ENCODE measurements at places on chromosomes 4 and X.
A peak's percentile ranks its signal among the peaks of the same experiment; 100 is the strongest.

DNA sequence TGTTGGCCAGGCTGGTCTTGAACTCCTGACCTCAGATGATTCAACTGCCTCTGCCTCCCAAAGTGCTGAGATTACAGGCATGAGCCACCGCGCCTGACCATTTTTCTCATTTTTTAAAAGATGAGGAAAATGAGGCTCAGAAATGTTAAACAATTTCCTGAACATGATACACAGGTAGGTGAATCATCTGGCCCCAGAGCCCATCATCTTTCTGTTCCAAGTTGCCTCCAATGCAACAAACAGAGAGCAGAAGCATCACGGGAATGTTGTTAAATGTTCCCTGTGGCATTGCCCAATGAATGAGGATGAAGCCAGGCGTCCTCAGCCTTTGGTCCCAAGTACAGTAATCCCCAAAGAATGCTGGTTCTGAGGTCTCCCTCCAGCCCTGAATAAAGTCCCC, 31.3 kb upstream of the ANXA5 start:
- peak; percentile 99 for DNase-seq

DNA sequence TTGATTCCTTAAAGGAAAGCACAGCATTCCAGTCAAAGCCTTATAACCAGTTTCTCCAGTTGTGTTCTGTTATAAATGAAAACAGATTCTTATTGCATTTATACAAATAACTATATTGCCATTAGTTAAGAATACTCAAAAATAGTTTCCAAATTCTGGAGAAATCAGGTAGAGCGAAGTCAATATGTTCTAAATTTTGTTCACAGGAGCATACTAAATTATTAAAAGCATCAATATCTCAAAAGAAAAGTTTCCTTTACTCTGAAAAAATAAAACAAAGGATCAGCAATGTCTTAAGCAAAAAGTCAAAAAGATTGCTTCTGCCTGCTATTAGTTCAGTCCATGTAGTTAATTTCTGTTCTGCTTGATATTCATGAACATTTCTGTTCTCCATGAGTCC, 39.7 kb downstream of the PGRMC2 start:
- DNase-seq: no peak

DNA sequence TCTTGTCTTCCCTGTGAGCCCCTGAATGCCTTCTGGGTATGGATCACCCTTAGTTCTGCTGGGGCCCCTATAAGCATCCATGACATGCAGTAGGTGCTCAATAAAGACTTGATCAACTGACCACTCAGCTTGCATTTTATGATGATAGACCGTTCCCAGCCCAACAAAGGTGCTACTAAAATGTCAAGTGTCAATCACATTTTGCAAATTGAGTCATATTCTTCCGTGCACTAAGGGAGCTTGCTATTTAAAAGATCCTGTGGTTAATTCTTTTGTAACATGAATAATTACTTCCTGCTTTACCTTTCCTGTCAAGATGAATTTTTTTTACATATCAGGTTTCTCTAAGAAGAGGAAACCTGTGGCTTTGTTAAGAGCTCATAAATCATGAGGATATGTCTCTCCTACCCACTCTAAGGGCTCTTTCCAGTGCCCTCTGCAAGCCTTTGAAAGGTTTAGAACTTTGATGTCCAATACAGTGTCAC, 47.6 kb downstream of the SH3KBP1 start:
- no peak for DNase-seq

GRCh38 chr4:476501-476900, 22.5 kb downstream of the ZNF721 start:
- DNase-seq: peak; percentile 37

DNA sequence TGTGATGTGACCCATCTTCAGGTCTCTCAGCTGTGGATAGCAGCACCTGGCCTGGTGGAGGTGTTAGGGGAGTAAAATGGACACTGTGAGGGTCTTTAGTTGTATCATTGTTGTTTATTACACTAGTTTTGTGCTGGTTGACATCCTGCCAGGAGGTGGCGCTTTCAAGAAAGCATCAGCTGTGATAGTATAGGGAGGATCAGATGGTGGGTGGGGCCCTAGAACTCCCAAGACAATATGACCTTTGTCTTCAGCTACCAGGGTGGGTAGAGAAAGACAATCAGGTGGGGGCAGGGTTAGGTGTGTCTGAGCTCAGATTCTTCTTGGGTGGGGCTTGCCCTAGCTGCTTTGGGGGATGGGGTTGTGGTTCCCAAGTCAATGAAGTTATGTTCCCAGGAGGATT, 162.8 kb downstream of the PPP1R2C start:
- no peak for DNase-seq

- no peak for DNase-seq
These were observed 55.7 kb downstream of the TBC1D14 start for GRCh38 chr4:6965329-6965728.

DNA sequence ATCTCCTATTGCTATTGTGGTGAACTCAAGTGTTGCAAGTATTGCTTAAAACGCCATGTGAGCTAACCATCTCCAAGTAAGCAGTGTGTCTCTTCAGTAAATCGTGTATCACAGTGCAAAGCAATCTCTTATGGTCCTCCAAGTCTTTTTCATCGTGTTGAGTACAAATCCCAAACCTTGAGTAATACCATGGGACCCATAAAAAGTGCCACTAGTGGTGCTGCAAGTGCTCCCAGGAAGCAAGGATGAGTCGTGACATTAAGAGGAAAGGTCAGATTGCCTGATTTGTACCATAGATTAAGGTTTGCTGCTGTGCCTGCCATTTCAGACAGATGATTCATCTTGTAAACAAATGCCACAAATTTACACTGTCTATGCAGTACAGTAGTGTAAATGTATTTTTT, 66.9 kb upstream of the BMPR1B start:
- peak; percentile 35 for DNase-seq

- no peak for DNase-seq
These were observed 58.3 kb upstream of the PACRGL start for GRCh38 chr4:20641976-20642375.

DNA sequence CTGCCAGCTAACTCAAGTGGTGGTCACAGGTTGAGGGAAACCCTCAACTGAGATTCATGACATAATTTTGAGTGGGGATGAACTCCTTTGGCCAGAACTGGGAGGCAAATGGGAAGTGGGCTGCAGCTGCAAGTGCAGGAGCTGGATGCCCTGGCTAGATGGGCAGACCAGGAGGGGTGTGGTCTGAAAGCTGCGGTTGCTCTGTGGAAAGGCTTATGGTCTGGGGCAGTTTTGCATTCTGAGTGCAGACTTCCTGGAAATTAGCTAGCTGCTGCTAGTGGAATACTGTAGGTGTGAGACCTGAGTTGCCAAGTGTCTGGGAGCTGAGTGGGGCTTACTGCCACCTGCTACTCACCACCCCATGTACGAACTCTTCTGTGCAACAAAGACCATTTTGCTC, 52.1 kb upstream of the NAP1L2 start:
- DNase-seq: no peak

DNA sequence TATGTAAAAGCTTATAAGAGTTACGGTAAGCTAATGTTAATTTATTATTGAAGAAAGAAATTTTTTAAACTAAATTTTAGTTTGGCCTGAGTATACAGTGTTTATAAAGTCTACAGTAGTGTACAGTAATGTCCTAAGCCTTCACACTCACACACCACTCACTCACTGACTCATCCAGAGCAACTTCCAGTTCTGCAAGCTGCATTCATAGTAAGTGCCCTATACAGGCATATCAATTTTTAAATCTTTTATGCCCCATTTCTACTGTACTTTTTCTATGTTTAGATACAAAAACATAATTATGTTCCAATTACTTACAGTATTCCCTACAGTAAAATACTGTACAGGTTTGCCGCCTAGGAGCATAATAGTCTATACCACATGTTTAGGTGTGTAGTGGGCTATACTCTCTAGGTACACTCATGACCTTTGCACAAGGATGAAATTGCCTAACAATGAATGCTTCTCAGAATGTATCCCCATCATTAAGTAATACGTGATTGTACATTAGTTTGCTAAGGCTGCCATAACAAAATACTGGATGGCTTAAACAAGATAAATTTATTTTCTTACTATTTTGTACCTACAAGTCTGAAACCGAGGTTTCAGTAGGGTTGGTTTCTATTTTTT, 333.8 kb upstream of the PCDH7 start:
- no peak for DNase-seq

DNA sequence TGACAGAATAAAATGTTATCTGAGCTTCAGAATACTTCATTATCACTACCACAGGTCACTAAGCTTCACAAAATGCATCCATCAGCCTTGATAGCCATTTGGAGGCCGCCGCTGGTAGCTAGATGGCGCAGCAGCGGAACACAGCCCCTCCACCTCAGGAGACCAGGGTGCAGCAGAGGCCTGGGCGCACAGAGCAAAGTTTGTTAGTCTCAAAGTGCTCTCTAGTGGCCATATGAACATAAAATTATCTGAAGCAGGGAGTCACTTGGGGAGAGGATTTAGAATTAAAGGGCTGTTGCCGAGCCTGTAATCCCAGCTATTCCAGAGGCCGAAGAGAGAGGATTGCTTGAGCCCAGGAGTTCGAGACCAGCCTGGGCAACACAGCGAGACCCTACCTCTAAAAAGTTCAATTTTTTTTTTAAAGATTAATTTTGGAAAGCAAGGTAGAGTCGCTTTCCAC, 8.1 kb upstream of the DCTD start:
- DNase-seq: no peak

DNA sequence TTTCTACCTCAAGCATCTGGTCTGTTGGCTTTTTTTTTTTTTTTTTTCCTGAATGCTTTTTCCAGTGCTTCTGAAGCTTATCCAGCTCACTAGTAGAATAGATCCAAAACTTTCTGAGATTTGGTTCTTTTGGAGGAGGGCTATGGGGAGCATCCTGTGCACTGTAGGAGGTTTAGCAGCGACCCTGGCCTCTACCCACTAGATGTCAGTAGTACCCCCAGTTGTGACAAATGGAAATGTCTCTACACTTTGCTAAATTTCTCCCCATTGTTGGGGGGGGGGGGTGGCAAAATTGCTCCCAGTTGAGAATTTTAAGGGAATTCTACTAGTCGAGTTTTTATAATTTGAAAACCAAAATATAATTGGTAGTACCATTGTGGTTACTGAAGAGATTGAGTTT, 23.0 kb upstream of the PPA2 start:
- no peak for DNase-seq

GRCh38 chr4:111999801-112000200, 145.5 kb upstream of the FAM241A start:
- DNase-seq: no peak

DNA sequence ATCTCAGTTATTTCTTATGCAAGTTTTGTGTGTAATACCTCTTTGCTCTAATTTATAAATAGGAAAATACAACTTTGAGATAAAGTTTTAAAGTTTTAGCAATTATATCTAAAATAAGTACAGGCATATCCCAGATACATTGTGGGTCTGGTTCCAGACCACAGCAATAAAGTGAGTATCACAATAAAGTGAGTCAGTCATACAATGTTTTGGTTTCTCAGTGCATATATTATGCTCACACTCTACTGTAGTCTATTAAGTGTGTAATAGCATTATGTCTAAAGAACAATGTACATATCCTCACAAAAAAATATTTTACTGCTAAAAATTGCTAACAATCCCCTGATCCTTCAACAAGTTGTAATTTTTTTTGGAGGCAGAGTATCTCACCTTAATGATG, 49.2 kb downstream of the ANAPC10 start:
- no peak for DNase-seq

DNA sequence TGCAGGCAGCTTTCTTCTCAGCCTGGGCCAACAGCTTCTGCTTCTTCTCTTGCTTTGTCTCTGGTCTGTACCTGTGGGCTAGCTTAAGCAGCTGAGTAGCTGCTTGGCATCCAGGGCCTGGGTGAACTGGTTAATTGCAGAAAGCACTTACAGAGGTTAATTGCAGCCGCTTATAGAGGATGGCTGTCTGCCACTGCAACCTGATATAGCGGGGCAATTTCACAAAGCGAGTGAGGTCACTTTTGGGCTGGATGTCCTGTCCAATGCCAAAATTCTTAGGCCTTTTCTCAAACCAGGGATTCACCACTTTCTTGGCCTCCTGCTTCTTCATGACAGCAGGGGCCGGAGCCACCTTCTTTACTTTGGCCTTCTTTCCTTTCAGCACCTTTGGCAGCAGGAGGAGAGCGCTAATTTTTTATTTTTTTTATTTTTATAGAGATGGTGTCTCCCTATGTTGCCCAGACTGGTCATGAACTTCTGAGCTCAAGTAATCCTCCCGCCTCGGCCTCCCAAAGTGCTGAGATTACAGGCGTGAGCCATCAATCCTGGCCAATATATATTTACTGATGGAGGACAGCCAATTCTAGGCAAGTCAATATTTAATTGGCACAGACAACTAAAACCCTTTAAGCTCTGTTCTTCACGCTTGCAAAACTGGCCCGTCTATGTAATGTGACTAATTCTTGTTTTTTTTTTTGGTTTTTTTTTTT, 61.0 kb downstream of the ENOPH1 start:
- no peak for DNase-seq

- DNase-seq: no peak
These were observed 19.7 kb downstream of the FBXW7 start for GRCh38 chr4:152516156-152516555.

DNA sequence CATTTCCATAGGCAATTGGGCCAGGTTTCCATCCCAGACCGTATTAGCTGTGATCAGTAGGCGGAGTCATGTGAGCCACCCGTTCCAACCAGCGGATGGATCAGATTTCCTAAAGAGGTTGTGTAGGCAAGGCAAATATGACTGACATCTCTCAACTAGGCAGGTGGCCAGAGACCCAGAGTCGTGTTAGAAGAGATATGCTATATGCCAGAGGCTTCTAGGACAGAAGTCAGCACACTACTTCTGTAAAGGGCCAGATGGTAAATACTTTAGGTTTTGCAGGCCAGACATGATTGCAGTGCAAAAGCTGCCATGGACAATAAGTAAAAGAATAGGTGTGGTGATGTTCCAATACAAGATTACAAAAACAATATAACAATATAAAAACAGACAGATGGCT, 788.4 kb downstream of the RPA4 start:
- no peak for DNase-seq

DNA sequence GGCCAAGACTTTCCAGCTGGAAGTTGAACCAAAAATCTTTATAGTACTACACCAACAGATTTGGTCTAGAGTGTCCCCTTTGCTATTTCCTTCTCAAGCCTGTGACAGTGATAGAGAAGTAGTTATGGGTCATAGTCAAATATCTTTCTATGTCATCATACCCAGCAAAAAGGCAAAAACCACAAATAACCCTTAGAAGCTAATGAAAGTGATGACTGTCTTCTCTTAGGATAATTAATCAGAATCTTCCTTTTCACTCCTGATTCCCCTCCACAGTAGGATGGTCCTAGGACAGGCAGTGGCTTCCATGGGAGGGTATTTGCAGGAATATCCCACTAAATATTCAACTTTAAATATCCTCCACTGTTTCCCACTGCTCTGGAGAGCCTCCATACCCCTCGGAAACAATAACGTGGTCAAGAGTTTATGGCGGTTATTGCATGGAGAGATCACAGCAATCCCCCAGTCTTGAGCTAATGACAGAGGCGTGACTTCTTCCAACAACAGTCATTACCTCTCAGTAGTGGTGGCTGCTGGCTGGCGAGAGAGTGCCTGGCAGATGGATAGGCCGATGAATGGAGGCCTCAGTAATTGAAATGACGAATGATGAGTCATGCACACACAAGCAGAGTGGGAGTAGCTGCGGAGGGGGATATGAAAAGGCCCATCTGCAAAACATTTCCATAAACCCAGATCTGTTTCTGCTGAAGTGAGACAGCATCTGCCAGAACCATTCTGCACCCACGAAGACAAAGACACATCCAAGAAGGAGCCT, 154.9 kb downstream of the STK32B start:
- peak; percentile 73 for DNase-seq

- DNase-seq: no peak
These were observed 61.2 kb downstream of the CPE start for GRCh38 chr4:165439981-165440380.

GRCh38 chr4:117626664-117627063, 407.6 kb upstream of the NDST3 start:
- no peak for DNase-seq

- DNase-seq: no peak
These were observed 67.6 kb upstream of the DCLK2 start for GRCh38 chr4:150010525-150011126.

Measured in GM04503 (cell line).